ENCODE measurements at places on chromosomes 11 and 22. TPM values are rescaled to one million over a fixed set of nuclear protein-coding genes. Genes with fewer than 3 reads are reported as not detected.
A peak's percentile ranks its signal among the peaks of the same experiment; 100 is the strongest.

The C11orf87 gene
- not detected for total RNA-seq

The CD6 gene
- total RNA-seq, result 214 TPM

The INSC gene
- 0.34 TPM for total RNA-seq

The GLYAT gene
- not detected for total RNA-seq

The RHOG gene
- 191 TPM for total RNA-seq

The GAS2 gene
- 1.5 TPM for total RNA-seq

The MB gene
- not detected for total RNA-seq

The NCR3LG1 gene
- total RNA-seq, result 1.9 TPM

The OR51A4 gene
- total RNA-seq, result not detected

The DENND5A gene
- 81.1 TPM for total RNA-seq

The SPDYC gene
- not detected for total RNA-seq

The ABTB2 gene
- 0.97 TPM for total RNA-seq

DNA sequence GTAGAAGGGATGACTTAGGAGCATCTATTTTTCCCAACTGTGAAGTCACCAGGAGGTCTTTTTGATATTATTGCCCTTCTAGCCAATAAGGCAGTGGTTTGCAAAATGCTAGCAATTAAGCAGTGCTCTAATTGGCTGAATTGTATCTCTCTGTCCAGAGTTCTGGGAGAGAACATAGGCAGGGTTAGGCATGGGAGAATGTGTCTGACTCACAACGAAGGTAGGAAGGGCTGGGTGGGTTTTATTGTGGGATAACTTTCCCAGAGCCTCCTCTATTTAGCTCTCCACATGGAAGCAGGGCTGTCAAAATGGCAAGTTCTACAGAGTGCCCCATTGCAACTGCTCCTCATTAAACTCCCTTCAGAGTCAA is 415.9 kb upstream of the CADM1 start:
- no peak for DNase-seq

DNA sequence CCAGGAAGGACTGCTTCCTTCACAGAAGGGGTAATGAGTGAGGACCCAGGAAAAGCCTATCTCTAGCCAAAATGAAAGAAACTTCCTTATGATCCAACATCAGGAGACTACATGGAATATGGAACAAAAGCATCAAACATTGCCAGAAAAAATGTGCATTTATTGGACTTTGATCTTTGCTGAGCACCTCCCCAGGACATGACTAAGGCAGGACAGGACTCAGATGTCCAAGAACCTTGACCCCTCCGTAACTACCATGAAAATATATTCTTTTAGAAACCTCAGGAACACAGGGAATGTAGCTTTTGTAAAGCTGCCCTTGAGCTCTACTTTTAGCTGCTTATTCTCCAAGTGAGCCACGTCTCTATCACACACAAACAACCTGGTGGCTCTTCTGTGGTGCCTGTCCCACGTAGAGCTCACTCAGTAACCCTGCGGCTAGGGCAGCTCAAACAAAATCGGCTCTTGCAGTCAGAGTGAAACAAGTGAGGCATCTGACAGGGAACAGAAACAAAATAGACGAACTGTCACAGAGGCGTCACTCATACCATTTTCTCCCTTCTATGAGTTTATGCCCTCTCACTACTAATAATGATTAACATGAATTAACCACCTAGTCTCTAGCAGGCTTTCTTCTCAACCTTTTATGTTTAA is 471.5 kb upstream of the API5 start:
- no peak for DNase-seq

- DNase-seq, result no peak
Measured at GRCh38 chr11:114909866-114910265, 231.5 kb downstream of the NXPE2 start.

DNA sequence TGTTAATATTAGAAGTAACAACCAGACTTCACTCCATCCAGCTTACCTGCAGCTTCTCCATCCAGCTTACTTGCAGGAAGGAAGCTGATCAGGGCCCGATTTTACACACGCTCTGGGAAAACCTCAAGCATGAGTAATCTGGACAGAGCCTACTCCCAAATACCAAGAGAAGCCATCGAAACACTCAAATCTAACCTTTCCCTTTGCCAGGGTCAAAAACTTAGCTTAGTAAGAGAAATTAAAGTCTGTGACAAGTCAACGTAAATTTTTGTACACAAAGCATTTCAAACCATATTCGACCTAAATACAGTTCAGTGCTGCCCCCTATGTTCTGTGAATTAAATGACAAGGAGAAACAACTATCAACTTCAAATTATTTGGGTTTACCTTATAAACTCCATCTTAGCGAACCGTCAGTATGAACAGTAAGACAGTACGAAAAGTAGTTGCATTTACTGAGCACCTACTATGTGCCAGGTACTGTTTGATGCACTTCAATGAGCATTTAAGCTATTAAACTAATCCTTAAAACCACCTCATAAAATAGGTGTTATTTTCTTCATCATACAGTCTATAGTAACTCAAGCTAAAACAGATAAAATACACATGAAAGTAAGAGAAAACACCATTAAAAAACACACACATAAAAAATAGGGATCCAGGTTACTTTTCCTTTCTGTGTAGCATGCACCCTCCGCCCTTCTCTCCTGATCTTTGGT is 36.9 kb downstream of the ARFGAP3 start:
- no peak for DNase-seq

DNA sequence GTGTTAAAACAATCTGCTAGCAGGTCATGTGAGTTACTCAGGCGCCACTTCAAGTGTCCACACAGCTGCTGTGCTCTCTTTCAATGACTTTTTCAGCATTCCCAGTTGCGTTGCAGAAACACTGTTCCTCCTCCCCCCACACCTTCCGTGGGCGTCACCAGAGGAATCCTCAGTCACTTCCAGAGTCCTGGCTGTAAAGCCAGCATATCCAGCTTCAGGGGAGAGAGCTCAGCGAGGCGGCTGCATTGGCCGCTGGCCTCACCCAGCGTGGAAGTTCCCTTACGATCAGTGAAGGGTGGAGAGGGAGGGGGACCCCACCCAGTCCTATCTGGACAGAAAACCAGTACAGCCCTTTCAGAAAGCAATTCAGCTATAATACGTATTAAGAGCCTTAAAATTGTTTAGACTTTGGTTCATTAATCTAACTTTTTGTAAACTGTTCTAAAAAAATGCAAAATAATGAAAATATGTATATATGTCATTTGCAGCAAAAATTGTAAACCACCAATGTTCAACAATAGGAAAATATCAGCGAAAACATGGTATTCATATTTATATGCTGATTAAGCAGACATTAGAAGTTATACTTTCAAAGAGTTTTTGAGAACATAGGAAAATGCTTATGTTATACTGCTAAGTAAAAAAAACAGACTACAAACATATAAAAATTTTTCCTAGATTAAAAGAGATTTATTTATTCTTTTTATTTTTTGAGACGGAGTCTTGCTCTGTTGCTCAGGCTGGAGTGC is 2.8 kb upstream of the ANO9 start:
- no peak for DNase-seq

- DNase-seq, result no peak
Measured at GRCh38 chr11:126703662-126704061, 296.9 kb downstream of the KIRREL3 start.

DNA sequence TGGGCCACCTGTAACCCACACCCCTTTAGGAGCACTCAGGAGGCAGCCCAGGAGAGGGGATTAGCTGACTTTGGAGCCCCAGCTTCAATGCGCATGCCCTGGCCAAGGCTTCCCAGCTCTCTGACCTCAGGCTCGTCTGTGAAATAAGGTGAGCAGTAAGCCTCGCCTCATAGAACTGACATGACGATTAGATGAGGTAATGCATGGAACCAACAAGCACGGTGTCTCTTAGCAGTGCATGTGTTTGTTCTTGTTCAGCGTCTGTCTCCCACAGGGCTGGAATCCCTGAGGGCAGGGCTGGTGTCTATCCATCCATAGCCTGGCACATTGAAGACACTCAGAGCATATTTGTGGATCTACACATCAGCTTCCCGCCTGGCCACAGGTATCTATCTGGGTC is 415.4 kb downstream of the MN1 start:
- DNase-seq, result no peak

DNA sequence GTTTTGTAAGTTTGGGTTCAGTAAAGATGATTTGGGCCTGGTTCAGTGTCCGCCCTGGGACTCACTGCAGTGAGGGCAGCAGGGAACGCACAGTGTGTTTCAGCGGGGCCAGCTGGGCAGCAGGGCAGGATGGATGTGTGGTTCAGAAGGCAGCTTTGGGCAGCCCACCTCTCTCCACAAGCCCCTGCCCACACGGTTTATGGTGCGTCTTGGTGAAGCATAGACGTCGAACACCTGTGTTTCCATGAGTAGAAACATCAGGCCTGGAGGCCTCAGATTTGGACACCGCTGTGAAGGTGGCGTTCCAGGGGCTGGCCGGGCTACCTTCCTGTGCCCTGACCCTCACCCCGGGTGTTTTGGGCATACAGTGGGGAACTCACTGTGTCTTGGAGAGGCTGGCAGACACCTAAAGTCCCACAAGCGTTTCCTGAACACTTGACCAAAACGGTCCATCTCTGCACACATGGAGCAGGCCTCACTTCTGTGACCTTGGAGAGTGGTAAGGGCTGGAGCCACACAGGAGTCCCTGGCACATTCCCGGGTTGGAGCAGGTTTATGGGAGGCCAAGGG is 59.0 kb downstream of the ST14 start:
- DNase-seq, result no peak

GRCh38 chr11:57073128-57073527 is 84.4 kb downstream of the OR5AK2 start:
- DNase-seq, result no peak

- no peak for DNase-seq
Measured at GRCh38 chr11:75313513-75314272, 37.8 kb downstream of the ARRB1 start.

GRCh38 chr11:114386545-114386944 is 13.8 kb downstream of the C11orf71 start:
- DNase-seq, result no peak

DNA sequence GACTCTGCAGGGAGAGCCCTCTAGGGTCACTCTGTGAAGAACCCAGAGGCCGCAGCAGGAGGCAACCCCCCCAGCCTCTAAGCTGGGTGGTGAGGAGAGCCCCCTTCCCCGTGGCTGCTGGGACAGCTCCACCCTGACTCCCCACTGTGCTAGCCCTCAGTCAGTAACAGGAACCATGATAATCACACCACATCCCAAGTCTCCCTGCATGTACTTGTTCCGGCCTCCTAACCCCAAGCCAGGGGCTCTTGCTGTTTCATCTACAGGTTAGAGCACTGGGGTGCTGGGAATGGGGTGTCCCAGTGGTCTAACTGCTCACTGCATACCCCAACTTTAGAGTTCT is 26.9 kb downstream of the ARVCF start:
- no peak for DNase-seq

DNA sequence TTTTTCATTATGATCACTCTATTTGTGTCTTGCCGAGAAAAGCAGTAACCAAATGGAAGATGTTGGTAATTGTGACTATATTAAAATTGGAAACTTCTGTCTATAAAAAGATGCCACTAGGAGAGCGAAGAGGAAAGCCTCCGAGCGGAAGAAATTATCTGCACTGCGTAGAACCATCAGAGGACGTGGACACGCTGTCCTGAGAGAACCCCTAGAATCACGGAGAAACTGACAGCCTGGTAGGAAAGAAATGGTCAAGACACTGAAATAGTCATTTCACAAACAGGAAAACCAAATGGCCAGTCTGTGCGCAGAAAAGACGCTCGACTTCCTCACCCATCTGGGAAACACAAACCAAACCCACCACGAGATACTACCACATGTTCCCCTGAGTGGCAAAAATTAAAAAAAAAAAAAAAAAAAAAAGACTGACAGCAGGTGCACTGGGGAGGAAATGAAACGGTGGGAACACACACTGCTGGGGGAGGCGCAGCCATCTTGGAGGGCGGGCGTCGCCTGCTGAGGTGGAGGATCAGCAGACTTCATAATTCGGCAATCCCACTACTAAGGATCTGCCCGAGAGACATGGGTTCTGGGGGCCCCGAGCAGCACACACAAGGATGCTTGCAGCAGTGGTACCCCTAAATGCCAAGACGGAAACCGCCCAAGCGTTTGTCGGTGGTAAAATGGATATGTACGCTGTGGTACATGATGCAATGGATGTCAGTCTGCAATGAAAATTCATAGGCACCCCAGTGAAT is 21.3 kb downstream of the IFITM10 start:
- peak; percentile 67 for DNase-seq

DNA sequence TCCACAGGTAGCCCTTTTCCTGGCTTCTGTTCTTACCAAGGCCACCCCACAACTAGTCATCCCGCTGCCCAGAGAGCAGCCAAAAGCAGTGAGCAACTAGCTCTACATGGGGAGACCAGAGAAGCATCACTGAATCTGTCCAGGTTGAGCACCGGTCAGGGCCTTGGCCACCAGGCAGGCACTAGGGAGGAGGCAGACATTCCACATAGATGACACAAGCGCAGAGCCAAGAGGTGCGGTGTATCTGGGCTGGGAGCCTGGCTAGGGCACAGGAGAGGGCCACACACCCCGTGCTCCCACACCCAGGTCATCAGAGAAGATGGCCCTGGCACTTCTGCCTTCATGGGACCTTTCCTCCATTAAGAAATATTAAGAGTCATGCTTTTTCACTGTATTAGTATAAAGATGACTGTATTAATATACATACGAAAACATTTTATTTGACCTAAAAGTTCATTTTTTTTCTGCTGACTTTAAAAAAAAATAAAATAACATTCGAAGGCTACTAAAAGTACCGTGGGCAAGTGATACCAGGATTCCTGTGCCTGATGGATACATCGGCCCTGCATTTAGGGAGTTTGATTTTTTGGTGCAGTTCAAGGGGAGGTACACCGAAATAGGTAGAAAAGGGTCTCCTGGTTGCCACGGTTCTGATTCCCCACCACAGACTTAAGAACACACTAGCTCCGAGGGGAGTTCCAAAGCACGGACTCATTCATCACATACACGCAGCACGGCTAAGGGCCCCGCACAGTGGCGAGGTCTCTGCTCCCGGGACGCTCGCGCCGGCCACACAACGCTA is 1.2 kb downstream of the DGCR2 start:
- no peak for DNase-seq

GRCh38 chr22:37024339-37025157 is 5.0 kb downstream of the MPST start:
- no peak for DNase-seq

DNA sequence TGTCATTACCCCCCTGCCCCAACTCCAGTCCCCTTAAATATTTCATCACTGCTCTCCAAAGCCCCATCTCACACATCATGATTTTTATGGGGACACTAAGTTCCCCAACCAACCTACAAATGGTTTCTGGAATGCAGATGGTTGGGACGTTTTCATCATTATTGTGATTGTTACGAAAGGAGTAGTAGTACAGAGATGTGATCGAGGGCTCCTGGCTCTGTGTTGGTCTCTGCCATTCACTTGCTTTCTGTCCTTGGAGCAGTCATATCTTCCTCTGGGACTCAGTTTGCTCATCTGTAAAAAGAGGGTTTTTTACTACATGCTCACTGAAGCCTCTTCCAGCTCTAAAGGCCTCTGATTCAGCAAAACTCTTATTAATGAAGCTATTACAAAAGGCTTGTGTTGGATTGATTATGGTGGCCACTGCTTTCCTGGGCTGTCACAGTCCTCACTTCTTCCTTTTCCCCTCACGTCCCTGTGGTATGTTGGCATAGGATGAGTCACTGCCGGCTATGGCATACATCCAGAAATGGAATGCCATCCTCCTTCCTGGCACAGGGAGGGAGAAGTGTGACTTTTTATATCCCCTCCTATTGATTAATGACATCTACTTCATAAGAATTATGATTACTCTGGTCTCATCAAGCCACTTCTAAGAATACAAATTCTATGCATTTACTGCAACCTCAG is 593.7 kb downstream of the METTL15 start:
- DNase-seq, result no peak

GRCh38 chr11:94924612-94925011 is 48.7 kb downstream of the CWC15 start:
- peak; percentile 45 for DNase-seq
